ENCODE measurements at places on chromosomes 13 and 19.

DNA sequence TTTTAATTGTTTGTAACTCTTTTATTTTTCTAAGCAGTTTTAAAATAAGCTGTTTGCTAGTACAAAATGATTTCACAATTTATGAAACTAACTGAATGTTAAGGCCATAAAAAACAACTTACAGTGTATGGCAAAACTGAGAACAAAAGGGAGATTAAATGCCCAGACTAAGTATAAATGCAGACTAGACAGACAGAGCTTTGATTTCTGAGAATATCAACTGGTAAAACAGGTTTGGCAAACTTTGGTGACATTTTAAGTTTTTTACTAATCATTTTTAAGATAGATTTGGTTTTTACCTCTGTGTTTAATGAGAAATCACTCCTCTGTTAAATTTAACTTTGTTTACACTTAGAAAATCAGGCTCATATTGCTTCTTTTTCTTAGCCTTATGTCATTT, 127.5 kb upstream of the KLF5 start:
- no peak for DNase-seq

GRCh38 chr19:42278452-42279154, 9.6 kb downstream of the CIC start:
- DNase-seq = no peak

GRCh38 chr13:27638521-27638920, 16.8 kb downstream of the POLR1D start:
- DNase-seq = no peak

DNA sequence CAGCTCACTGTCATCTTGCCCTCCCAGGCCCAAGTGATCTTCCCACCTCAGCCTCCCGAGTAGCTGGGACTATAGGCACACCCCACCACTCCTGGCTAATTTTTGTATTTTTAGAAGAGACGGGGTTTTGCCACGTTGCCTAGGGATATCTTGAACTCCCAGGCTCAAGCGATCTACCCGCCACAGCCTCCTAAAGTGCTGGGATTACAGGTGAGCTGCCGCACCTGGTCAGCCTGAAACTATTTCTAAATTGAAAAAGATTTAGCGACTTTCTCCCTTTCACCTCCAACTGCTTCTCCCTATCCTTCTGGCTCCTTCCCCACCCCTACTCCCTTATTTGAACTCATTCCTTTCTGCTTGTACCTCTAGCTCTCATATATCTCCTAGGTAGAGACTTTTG, 19.8 kb upstream of the NAA16 start:
- DNase-seq = no peak

DNA sequence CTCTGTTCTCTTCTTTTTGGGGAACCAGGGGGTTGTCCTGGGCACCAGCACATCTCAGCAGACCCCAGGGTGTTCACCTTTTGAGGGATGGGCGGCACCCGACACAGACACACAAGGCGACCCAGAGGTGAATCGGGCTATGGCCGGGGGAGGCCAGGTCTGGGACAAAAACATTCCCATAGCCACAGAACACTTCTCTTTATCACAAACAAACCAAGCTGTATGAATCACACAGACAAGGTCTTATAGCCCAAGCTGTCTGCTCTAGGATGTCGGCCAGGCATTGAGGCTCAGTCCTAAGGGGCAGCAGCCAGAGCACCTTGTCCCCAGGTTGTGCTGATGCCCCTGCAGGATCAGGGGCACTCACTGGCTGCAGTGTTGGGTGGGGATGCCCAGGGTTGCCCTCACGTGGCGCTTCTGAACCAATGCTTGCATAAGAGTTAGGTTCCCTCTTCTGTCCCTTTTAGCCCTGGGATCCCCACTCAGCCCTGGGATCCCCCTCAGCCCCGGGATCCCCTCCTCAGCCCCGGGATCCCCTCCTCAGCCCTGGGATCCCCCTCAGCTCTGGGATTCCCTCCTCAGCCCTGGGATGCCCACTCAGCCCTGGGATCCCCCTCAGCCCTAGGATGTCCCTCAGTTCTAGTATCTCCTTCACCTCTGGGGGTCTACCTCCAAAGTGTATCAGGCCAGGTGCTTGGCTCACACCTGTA, 26.9 kb downstream of the MAU2 start:
- DNase-seq = no peak

GRCh38 chr19:41545547-41545946, 30.4 kb upstream of the CEACAM21 start:
- DNase-seq = no peak

GRCh38 chr19:10384580-10384979, 4.2 kb upstream of the TYK2 start:
- DNase-seq = no peak

DNA sequence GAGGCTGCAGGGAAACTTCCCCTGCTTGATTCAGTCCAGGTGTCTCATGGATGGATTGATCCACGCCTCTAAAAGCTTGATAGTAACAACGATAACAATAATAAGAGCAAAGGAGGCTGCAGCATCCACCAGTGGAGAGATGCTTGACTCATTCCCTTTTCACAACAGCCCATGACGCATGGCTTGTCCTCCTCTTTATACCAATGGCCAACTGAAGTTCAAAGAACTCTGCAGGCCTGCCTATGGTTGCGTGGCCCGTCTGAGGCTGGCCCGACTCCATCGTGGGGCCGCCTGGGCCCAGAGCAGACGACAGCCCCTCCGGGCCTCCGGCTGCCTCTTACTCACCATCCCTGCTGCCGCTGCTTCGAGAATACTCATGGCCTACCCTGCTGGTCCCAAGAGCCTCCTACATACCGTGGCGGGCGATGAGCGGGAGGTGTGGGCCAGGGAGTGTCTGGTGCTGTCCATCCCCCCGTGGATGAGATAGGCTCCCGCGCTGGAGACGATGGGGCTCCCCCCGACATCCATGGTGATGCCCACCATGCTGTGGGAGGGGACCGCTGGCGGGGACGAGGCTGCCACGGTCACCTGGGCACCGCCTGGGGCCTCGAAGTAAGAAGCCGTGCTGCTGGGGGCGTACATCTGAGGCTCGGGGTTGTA, 61.8 kb upstream of the RANBP3 start:
- no peak for DNase-seq

DNA sequence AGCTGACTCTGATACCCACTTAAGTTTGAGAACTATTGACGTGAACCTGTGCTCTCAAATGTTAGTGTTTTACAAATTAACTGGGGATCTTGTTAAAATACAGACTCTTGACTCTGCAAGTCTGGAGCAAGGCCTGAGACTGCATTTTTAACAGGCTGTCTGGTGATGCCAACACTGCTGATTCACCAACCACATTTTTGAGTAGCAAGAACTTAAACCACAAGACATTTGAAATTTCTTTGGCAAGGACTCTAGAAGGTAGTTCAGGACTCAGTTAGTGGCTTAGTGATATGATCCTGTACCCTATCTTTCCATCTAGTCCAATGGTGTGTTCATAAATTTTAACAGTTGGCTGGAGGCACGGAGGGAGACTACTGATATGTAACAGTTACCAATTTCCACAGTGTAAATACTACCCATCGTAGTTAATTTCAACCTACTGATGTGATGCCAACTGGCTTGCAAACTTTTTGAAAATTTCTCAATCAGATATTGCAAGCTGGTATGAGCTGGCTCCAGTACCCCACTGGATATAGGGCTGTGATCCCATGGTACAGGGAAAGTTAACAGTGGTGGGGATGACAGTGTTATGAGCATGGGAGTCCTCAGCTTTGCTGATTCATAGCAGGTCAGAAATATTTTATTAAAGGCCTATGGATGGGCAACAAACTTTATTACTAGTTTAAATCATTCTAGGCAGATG, 255.1 kb downstream of the TBC1D4 start:
- no peak for DNase-seq

GRCh38 chr19:33302974-33303790, 848 bp upstream of the CEBPA start:
- DNase-seq = no peak

- no peak for DNase-seq
Observed at GRCh38 chr19:48113190-48113917, 2.7 kb upstream of the PLA2G4C start.

DNA sequence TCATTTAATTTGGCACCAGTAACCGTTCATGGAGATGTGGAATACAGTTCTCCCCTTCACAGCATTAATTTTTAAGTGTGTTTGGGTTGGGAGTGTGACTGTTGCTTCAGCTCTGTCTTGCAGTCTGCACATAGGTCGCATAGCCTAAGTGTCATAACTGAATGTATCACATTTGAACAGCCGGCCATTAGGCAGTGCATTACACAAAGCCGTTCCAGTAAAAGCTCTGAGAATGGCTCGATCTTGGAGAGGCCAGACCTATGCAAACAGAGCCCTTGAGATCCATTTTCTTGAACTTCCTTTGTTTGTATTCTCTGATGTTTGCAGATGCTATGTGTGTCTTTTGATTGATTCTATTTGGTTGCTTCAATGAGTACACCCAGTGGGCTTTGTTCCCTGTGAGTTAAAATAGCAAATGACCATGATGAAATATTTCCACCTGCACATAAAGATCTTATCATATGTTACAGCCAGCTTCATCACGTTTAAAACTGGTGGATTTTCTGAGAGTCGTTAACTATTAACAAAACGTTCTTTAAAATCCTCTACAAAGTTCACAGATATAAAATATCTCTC, 1104.9 kb upstream of the SLC10A2 start:
- DNase-seq = no peak

- no peak for DNase-seq
Observed at GRCh38 chr13:63308549-63309165, 1893.0 kb upstream of the PCDH20 start.

DNA sequence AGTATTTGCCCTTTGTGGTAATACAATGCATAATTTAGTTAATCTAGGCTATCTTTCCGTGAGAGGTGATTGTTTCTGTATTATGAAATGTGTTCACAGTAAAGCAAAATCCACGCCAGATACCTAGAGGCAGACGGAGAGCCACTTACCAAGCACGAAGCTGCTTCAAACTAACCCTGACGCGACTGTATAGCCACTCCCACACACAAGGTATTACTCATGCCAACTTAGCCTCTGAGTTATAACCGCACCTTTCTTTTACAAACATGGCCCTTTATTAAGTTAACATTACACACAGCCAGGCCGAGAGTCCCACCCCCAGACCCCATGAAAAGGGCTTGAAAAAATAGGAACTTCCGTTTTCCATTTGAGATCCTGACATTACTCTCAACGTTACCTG, 185.7 kb downstream of the ABCC4 start:
- no peak for DNase-seq

DNA sequence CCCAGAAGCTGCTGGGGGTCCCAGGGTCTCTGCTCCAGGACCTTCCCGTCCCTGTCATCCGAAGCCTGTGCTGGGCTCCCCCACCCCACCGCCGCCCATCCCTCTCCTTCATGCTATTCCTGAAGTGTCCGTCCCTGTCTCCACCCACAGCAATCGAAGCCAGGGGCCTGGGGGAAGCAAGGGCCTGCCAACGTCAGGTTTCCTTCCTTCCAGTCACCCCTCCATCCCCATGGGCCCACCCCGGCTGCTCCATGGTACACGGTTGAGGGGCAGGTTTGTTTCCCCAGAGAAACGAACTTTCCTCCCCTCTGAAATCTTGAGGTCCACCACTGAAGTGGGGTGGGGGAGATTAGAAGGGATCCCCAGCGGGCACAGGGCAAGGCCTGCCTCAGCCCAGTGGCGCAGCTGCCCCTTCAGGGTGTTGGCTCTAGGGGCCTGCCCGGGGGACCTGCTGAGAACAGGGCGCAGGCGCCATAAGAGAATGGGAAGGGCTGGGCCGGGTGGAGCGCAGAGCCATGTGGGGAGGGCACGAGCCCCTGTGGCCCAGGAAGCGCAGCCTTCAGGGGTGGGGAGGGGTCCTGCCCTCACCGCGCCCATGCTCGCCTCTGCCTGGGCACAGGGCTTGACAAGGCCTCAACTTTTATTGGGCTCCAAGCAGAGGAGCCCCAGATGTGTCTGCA, 16.1 kb downstream of the CEBPG start:
- DNase-seq = no peak

- DNase-seq = no peak
Observed at GRCh38 chr19:1748115-1748872, 5.0 kb upstream of the ONECUT3 start.

- DNase-seq = no peak
Observed at GRCh38 chr13:38883783-38884182, 106.8 kb downstream of the STOML3 start.

DNA sequence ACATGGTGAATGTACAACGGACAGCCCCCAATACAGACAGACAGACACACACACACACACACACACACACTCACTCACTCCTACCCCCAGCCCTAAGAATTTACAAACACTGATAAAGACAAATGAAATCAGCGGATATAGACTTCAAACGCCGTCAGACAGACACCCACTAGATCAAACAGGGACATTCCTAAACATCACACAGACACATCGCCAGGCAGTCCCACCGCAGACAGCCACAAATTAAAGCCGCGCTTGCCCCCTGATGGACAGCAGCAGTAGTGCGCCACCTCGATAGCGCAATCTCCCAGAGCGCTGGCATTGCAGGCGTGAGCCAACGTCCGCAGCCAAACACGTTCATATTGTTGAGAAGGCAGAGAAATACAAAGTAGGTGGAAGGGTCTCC, 24.7 kb upstream of the ADGRE1 start:
- peak; percentile 40 for DNase-seq

DNA sequence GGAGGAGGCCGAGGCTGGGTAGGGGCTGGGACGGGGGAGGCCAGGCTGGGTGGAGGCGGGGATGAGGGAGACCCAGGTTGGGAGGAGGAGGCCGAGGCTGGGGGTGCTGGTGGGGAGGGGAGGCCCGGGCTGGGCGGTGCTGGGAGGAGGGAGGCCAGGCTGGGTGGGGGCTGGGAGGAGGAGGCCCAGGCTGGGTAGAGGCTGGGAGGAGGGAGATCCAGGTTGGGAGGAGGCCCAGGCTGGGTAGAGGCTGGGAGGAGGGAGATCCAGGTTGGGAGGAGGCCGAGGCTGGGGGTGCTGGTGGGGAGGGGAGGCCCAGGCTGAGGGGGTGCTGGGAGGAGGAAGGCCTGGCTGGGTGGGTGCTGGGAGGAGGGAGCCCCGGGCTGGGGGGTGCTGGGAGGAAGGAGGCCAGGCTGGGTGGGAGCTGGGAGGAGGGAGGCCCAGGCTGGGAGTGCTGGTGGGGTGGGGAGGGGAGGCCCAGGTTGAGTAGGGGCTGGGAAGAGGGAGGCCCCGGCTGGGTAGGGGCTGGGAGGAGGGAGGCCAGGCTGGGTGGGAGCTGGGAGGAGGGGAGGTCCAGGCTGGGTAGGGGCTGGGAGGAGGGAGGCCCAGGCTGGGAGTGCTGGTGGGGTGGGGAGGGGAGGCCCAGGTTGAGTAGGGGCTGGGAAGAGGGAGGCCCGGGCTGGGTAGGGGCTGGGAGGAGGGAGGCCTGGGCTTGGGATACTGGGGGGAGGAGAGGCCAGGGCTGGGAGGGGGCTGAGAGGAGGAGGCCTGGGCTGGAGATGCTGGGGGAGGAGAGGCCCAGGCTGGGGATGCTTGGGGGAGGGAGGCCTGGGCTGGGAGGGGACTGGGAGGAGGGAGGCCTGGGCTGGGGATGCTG, 10.7 kb downstream of the TPGS1 start:
- no peak for DNase-seq

DNA sequence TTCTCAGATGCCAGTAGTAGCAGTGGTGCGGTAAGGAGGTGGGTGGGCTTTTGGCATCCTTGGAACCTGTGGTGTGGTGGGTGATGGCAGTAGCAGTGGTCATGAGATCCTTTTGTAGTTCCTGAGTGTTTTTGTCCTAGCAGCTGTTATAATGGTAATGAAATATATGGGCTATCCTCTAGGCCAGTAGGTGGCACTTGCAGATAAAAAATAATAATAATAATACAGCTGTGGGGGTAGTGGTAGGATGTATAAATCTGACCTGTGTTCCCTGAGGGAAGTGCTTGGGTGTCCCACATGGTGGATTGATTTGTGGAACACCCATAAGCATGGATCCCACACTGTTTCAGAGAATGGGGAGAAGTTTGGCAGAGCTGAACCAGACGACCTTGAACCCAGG, 334.0 kb downstream of the SLITRK5 start:
- DNase-seq = no peak

All from NT2/D1 (cell line).